ENCODE measurements at places on chromosomes 6 and 20.

GRCh38 chr20:32479012-32479411 is 106.1 kb downstream of the NOL4L start:
- peak; percentile 43 for DNase-seq

DNA sequence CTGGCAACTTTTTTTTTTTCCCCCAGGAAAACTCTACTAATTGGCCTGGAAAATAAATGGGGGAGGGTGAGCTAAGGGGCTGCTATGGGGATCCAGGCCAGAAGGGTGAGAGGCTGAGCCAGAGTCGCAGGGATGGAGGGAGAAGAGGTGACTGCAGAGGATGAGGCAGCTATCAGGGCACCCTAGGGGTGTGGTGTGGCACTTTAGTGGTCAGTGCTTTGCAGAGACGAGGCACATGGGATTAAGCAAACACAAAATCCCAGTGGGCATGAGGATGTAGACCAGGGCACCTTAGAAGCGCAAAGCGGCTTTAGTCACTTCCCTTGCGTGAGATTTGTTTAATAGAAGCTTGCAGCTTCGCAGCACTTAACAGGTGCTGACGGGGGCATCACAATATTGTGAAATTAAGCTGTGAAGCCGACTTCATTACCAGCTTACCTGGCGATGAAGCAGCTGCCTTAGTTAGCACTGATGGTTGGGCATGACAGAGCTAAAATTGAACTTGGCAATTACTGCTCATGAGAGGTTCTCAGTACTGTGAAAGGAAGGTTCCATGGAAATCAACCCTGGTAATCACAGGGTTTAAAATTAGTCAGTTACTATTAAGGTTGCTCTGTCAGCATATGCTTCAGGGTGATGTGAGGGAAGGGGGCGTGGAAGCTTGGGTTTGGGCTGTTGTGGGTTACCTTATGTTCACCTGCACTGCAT is 26.0 kb downstream of the TOX2 start:
- no peak for DNase-seq

DNA sequence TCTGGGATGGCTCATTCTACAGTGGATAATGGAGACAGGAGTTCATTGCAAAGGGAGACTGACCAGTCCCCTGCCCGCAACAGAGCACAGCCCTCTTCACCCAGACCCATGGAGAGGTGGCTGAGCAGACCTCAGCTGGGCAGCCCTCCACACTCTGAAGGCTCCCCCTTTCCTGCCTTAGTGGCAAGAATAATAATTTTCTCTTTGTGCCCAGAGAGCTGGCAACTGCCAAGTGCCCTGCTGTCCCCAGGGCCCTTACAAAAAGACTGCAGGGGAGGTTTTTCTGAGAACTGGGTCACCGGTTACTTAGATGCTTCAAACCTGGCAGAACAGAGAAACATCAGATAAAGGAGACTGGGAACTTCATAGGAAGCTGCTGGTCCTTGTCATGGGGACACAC is 35.4 kb upstream of the ZNFX1 start:
- no peak for DNase-seq

DNA sequence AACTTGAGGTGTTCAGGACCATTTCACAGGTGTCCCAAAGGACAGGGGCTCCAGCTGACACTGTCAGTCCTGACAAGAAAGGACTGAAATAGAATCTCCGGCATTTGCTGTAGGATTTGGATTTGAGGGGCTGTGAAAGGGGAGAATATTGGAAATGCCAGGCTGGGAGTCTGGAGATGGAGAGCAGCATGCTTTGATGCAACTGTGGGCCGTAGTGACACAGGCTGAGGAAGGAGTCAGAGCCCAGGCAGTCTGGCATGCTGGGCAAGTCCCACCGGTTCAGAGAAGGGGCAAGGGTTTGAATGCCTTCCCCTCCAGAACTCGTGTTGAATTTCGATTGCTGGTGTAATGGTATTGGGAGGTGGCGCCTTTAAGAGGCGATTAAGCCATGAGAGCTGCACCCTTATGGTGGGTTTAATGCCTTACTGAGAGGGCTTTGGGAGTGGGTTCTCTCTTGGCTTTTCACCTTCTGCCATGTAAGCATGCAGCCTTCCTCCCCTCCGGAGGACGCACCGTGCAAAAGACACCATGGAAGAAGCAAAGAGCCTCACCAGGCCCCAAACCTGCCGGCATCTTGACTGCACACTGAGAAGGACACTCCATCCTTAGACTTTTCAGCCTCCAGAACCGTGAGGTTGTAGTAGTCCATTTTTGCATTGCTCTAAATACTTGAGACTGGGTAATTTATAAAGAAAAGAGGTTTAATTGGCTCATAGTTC is 9.4 kb upstream of the PYGB start:
- DNase-seq: no peak

DNA sequence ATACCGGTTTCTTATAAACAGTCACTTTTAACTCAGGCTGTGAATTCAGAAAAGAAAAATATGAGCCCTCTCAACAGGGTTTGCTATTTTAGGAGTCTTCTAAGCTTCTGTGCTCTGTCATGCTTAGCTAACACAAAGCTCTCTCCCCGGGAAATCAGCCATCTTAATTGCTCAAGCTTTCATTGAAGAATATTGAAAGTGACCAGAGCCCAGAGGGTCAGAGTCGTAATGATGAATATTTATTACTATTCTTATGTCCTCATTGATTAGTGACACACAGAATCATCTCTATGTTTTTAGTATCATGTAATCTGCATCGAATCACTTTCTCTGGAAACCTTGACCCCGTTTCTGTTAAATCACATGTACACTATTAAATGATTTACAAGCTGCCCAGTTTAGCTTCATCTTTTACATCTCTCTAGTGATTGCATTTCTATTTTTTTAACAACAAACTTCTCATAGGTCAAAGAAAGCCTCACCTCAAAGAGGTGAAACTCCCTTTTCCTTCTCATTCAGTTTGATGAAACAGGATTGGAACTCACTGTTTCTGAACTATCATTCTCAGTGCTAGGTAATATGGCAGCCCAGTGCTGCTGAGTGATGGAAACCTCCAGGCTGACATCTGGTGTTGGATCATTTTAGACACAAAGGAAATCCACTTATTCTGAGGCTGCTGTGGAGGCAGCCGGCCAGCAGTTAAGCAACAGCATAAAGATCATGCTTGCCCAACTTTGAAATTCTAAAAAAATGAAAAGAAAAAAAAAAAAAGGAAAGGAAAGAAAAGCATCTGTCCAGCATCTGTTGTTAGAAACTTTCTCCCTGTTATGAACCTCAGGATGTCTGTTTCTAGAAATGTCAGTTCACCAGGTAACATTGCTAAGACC is 96.3 kb downstream of the RFPL4B start:
- DNase-seq: no peak

DNA sequence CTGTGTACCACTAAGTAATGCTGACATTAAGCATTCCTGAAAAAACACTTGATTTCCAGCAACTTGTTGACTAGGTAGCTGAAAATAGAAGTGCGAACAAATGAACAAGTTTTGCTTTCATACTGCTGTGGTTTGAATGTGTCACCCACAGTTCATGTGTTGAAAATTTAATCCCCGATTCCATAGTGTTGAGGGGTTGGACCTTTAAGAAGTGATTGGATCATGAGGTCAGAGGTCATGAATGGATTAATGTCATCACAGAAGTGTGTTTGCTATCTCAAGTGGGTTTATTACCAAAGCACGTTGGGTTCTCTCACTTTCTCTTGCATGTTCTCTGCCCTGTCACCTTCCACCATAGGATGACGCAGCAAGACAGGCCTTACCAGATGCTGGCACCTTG is 568.5 kb downstream of the UTRN start:
- DNase-seq: no peak

DNA sequence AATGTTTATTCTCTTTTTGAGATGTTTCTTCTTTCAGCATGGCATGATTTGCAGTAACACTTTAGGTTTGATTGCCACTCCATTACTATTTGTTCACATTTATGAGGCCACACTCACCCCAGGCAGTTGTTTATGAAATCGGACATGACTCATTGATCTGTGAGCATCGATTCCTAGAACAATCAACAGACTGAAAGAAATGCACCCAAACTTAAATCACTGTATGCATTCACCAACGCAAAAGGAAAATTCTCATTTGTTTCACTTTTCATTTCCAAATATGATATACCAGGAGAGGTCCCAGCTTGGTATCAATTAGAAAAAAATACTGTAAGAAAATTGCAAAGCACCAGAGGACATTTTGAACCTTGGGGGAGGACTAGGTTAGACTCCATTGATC is 5.4 kb upstream of the GJA10 start:
- DNase-seq: no peak

- no peak for DNase-seq
These were observed 1.7 kb upstream of the NKX2-2 start for GRCh38 chr20:21515300-21516179.

DNA sequence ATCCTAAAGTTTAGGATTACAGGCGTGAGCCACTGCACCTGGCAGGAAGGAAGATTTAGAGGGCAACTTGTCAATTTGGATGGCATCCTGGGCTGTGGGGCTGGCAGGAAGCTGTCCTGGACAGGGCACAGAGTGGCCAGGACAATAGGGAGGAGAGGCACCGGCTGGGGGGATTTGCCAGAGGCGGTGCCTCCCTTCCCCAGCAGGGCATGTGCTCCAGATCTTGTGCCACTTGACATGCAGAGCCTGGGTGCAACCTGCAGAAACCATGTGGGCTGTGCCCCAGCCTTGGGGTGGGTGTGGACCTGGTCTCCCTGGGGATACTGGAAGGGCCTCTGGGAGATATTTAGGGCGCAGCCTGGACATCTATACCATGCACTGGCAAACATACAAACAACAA is 58.6 kb upstream of the EEF1A1 start:
- DNase-seq: no peak

GRCh38 chr6:69263297-69263696 is 533.5 kb downstream of the LMBRD1 start:
- no peak for DNase-seq

DNA sequence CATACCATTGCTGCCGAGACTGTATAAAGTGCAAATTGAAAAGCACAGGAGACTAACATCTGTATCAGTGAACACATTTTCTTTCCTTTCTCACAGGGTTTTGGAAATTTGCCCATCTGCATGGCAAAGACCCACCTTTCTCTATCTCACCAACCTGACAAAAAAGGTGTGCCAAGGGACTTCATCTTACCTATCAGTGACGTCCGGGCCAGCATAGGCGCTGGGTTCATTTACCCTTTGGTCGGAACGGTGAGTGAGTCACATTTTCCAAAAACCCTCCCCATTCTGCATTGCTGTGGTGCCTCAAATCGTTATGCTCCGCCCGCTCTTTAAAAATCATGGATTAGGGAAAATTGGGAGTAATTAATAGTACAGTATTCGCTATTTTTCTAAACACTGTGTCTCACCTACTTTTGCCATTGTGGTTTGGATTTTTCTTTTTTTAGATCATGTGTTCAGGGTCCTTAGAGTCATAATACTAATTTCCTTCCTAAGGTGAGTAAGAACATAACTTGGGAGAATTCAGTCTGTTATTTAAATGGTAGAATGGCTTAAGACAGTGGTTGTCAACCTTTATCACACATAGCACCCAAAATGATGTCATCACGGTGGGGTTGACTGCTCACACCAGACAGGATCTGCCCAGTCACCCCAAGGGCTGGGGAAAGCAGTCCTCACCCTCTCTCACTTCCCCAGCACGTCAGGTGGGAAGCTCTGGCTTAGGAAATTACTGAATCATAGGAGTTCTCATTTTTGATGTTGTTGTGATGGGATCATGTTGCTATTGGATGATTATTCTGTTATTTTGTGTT is 171.6 kb downstream of the MTHFD1L start:
- DNase-seq: peak; percentile 35

GRCh38 chr6:108203189-108204112 is 37.6 kb downstream of the NR2E1 start:
- DNase-seq: peak; percentile 3

- DNase-seq: no peak
These were observed 157.4 kb upstream of the LAMA2 start for GRCh38 chr6:128725271-128726233.

- no peak for DNase-seq
These were observed 1113.1 kb upstream of the CITED2 start for GRCh38 chr6:140487586-140487985.

DNA sequence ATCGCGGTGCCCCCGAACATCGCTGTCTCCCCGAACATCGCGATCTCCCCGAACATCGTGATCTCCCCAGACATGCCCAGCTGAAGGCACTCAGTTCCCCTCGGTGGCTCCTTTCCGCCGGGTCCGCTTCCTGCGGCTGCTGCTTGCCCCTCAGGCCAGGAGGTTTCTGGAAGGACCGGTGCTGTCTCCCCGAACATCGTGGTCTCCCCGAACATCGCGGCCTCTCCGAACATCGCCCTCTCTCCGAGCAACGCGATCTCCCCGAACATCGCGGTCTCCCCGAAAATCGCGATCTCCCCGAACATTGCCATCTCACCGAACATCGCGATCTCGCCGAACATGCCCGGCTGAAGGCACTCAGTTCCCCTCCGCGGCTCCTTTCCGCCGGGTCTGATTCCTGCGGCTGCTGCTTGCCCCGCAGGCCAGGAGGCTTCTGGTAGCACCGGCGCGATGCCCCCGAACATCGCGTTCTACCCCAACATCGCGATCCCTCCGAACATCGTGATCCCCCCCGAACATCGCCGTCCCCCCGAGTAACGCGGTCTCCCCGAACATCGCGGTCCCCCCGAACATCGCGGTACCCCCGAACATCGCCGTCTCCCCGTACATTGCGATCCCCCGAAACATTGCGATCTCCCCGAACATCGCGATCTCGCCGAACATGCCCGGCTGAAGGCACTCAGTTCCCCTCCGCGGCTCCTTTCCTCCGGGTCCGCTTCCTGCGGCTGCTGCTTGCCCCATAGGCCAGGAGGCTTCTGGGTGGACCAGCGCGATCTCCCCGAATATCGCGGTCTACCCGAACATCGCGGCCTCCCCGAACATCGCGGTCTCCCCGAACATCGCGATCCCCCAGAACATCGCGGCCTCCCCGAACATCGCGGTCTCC is 808 bp downstream of the ULBP1 start:
- peak; percentile 60 for DNase-seq

GRCh38 chr20:56414842-56415765 is 3.0 kb downstream of the CASS4 start:
- no peak for DNase-seq

- DNase-seq: no peak
These were observed 30.1 kb downstream of the CYB5R4 start for GRCh38 chr6:83889621-83890020.

All from islet precursor cell (in vitro differentiated cells).